ENCODE measurements at places on chromosomes 2 and 18.

DNA sequence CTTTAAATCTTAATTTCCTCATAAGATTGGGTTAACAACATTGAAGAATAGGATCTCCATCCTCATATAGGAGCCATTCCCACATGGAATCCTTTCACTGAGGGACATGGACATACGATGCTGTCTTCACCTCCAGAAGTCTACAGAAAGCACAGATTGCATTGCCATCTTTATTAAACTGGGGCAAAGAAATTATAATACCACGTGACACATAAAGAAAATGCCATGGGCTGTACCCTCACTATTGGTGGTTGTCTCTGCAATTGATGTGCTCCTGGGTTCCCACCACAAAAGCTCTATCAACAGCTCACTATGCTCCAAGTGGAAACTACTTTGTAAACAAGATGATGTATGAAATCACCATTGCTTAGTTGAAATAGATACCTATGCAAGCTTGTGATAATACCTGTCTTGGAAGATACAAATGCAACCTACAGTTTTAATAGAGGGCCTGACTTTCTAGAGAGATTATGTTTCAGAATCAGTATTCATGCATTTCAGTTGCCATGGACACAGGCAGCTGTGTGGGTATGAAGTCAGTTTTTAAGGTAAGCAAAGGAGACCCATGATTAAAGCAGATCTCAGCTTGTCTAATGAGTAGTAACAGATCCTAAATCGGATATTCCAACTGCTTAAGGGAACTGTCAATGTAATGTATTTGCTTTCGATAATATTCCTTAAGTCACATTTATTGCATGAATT lies 337.0 kb downstream of the RAD51AP2 start:
- no peak for DNase-seq

DNA sequence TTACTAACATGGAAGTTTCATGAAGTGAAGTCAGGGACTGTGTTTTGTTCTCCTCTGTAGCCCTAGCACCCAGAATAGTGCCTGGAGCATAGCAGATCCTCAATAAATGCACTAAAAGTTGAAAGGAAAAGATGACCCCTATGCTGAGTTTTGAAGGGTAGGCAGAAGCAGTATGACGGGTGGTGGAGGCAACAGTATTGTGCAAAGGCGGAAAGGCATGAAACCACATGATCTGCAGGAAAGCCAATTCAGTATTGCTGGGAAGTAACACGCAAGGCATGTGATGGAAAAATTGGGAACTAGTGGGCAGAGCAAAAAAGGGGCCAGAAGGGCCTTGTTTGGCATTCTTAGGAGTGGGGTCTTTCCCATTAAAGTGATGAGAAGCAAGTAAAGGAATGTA lies 23.1 kb downstream of the DTNB start:
- DNase-seq, result no peak

DNA sequence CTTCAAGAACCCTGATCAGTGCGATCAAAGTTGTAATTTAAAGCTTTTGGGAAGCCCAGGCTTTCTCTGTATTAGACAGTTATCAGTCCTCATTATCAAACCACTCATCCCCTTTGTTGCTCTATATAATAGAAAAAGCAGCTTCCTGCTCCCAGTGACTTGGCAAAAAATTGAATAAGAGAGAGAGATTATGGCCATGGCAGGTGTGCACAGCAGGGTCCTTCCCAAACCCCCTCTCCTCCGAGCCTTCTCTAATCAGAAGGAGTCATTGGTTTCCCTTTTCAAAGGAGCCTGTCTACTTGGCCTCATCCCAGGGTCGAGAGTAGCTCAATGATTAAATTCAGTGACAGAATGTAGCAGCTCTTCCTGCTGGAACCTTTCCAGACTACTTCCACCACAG lies 81.5 kb downstream of the SEMA4F start:
- no peak for DNase-seq

DNA sequence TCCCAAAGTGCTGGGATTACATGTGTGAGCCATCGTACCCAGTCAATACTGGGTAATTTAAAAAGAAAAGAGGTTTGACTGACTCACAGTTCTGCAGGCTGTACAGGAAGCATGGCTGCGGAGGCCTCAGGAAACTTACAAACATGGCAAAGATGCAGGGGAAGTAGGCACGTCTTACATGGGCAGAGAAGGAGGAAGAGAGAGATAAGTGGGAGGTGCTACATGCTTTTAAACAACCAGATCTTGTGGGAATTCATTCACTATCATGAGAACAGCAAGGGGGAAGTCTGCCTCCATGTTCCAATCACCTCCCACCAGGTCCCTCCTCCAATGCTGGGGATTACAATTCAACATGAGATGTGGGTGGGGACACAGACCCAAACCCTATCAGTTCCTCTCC lies 192.5 kb downstream of the ATAD2B start:
- DNase-seq, result no peak

DNA sequence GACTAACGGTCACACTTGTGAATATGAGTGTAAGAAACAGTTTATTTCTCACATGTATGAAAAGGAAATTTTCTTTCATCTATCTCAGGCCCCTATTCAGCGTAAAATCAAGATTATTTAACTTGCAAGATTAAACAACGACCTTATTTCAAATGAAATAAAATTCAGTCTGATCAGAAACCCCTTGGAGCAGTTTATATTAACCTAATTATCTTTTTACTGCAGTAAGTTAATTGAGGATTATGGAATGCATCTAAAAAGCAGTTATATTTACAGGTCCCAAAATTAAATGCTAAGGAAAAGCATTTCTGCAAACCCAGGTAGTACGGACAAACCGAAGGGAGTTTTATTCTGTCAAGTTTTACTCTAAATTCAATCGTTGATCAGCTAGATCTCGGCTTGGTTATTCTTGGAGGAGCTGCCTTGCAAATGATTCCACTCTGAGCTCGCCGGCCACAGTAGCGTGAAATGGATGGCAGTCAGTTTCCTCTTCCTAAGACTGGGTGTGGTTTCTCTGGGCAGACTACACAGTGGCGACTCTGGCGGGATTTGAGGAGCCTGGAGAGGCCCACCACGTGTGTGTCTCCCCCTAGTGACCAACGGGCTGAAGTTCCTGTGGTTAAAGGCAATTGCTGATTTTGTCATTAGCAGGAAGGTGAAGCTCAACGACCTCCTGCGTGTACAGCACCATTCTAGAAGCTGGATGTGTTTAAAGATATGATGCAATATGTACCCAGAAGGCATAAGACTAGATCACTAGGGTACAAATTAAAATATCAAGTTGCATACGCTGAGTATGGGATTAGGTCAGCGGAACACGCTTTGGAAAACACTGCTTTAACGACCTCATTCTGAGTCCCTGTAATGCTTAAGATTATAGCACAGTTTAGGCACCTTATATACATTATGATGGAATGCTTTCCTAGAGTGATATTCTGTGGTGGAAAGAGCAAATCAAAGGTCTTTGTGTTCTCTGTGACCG lies 36.4 kb downstream of the PRKRA start:
- DNase-seq, result no peak

All from 8988T (cell line).